ENCODE measurements at places on chromosomes 3 and 15. TPM values are rescaled to one million over a fixed set of nuclear protein-coding genes. Genes with fewer than 3 reads are reported as not detected.
A peak's percentile ranks its signal among the peaks of the same experiment; 100 is the strongest.

DNA sequence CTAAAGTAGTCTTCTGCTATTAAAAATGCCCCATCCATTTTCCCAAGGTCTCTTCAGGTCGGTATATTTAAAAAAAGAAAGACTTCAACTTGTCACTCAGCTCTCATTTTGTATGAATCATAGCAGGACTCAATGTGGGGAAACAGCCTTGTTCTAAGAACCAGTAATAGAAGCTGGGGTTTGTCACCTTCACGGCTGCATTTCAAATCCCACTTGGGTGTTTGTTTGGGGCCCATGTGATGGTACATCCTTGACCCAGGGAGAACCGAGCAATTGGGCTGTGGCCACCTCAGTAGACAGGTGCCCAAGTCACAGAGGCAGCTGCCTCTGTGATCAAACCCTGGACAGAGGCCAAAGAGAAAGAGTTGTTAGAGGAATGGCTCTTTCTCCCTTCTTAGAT, 70.3 kb upstream of the ARL8B start:
- no peaks in the 10 kb centered on the region for H3K36me3 ChIP-seq
- DNase-seq: no peak
- H3K4me3 ChIP-seq: no peak overlapping the region
- peaks cover 9% of the 10 kb centered on the region for H3K4me1 ChIP-seq
- H3K27ac ChIP-seq: no peak overlapping the region

DNA sequence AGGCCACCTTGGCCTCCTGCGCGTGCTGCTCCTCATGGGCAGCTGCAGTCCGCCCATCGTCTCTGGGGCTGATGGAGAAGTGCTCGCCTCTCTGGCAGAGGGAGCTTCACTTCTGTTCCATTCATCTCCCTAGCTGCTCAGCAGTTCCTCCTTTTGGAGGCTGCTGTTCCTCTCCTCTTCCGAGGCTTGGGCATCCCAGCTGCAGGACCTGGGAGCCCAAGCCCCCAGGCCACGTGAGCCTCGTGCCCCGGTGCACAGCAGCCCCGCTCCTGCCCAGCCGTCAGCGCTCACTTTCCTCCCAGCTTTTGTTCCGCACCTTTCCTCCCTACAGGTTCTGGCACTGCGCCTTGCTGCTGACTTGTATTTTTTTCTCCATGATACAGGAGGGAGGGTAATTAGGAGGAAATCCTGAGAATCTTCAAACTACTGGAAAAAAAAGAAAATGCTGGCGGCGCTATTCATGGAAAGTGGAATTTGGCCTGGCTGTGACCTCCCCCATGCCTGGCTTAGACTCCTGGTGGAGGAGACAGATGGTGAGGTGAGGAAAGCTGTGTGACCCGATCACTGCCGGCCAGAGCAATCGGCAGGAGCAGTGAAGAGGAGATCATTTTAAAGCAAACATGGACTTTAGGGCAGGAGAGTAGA, 210.1 kb downstream of the CHST2 start:
- no peak overlapping the region for H3K4me3 ChIP-seq
- peak; percentile 57 for DNase-seq
- no peaks in the 10 kb centered on the region for H3K27me3 ChIP-seq
- no peaks in the 10 kb centered on the region for H3K4me1 ChIP-seq
- H3K36me3 ChIP-seq: no peaks in the 10 kb centered on the region

DNA sequence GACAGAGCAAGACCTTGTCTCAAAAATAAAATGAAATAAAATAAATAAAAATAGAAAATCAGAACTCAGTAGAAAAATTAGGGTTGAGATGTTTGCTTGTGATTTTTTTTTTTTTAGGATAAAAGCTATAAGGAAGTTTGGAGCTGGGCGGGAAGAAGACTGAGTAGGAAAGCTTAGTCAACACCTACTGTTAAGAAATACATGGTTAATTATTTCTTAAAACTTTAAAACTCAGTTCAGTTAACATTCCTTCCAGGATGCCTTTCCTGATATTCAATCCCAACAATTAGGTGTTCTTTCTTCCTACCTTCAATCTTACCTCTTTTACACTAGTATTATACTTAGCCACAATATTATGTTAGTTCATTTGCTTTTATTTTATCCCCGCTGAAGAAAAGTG, 246.2 kb downstream of the LSAMP start:
- no peak for DNase-seq
- no peaks in the 10 kb centered on the region for H3K4me1 ChIP-seq
- H3K27ac ChIP-seq: no peak overlapping the region

- no peak for DNase-seq
- no peaks in the 10 kb centered on the region for H3K4me1 ChIP-seq
Observed at GRCh38 chr3:34109846-34110245, 311.4 kb downstream of the PDCD6IP start.

The CHRM5 gene
- total RNA-seq: not detected

DNA sequence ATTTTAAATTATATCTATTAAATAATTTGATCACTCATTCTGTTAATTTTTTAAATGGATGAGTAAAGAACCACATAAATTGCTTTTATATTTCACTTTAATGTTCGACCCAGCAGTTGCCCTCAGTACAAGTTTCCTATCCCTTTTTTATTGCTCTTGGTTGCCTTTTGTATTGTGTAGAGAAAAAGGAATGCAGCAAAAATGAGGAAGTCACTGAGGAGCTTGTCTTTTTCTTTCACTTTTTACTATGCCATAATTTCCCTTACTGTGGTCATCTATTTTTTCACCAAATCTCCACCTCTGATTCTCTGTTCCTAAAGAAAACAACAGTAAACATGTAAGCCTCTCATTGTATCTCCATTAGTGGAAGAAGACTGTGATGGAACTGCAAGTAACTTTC, 122.7 kb downstream of the B3GALNT1 start:
- no peak for DNase-seq
- no peaks in the 10 kb centered on the region for H3K4me1 ChIP-seq
- no peaks in the 10 kb centered on the region for H3K27me3 ChIP-seq

The ARHGEF3 gene
- total RNA-seq: 28.9 TPM

The TM6SF1 gene
- 25.0 TPM for total RNA-seq

- H3K4me3 ChIP-seq: peak overlapping the region; percentile 74
- H3K36me3 ChIP-seq: no peaks in the 10 kb centered on the region
- DNase-seq: no peak
- peaks cover 21% of the 10 kb centered on the region for H3K4me1 ChIP-seq
Observed at GRCh38 chr15:94231723-94232468, 535 bp downstream of the MCTP2 start.

The PRR20G gene
- total RNA-seq: not detected

DNA sequence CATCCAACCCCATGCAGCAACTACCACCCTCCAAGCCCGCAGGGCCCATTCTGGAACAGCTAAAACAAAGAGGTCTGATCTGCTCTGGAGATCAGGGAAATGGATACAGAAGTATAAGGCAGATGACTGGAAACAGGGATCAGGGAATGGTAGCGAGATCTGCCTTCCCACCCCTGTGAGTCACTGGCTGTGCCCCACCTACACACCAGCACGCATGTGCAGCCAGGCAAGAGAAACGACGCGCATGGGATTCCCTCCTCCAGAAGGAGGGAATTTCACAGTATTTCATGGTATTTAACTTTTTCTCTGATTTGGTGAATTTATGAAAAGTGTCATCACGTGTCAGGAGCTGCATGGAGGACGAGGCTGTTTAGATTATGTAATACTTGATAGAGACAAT, 116.7 kb downstream of the ARRDC4 start:
- H3K27me3 ChIP-seq: no peaks in the 10 kb centered on the region
- H3K4me3 ChIP-seq: no peak overlapping the region
- H3K36me3 ChIP-seq: no peaks in the 10 kb centered on the region
- H3K4me1 ChIP-seq: no peaks in the 10 kb centered on the region
- DNase-seq: peak; percentile 28

GRCh38 chr3:6449099-6449498, 411.8 kb upstream of the GRM7 start:
- H3K27me3 ChIP-seq: no peaks in the 10 kb centered on the region
- DNase-seq: no peak
- H3K36me3 ChIP-seq: no peaks in the 10 kb centered on the region
- H3K27ac ChIP-seq: no peak overlapping the region
- no peak overlapping the region for H3K4me3 ChIP-seq

DNA sequence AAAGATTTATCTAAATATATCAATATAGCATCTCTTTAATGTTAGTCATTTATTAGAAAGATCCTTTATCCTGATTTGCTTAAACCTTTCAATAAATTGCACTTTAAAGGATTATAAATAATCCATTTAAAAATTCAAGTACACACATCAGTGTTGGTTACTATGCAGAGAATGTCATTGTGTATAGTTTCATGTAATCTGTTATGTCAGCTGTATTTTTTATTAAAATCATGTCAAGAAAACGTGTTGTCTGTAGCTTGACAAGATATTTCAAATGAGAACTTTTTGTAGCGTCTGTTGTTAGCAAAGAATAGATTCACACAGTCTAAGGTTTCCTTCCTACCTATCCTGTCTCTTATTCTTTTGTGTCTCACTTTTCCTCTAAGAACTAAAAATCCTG, 7.8 kb downstream of the PDHB start:
- peaks cover 33% of the 10 kb centered on the region for H3K36me3 ChIP-seq
- H3K27me3 ChIP-seq: no peaks in the 10 kb centered on the region
- no peak overlapping the region for H3K4me3 ChIP-seq

GRCh38 chr3:121324320-121324719, 221.5 kb downstream of the POLQ start:
- DNase-seq: no peak
- H3K4me1 ChIP-seq: no peaks in the 10 kb centered on the region
- H3K27me3 ChIP-seq: no peaks in the 10 kb centered on the region
- H3K27ac ChIP-seq: no peak overlapping the region
- no peaks in the 10 kb centered on the region for H3K36me3 ChIP-seq

The OXTR gene
- not detected for total RNA-seq

- no peaks in the 10 kb centered on the region for H3K36me3 ChIP-seq
- H3K27ac ChIP-seq: no peak overlapping the region
- no peaks in the 10 kb centered on the region for H3K27me3 ChIP-seq
- peaks cover 3% of the 10 kb centered on the region for H3K4me1 ChIP-seq
- DNase-seq: no peak
Observed at GRCh38 chr3:24137334-24137733, 192.2 kb downstream of the NR1D2 start.

- no peak for DNase-seq
- H3K4me3 ChIP-seq: no peak overlapping the region
- no peaks in the 10 kb centered on the region for H3K27me3 ChIP-seq
- no peaks in the 10 kb centered on the region for H3K4me1 ChIP-seq
- H3K27ac ChIP-seq: no peak overlapping the region
Observed at GRCh38 chr3:195809291-195809785, 2.4 kb downstream of the MUC4 start.

The CCDC9B gene
- 68.9 TPM for total RNA-seq

DNA sequence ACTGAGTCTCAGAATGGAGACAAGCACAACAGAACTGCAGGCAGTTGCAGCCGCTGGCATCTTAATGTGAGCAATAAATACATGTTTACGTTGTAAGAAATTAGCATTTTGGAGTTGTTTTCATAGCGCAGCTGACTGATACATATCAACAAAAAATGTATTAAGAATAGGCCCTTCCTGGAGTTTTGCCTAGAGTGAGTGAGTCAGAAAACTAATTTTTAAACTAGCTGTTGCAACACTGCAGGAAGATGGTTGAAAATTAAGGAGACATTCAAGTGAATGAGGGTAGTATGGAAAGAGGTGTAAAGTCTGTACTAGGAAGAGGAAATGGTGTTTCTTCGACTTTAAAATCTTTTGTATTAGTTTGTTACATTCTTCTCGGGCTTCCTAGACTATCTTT, 39.6 kb upstream of the TIMP4 start:
- no peak overlapping the region for H3K4me3 ChIP-seq
- no peak overlapping the region for H3K27ac ChIP-seq
- H3K27me3 ChIP-seq: no peaks in the 10 kb centered on the region
- peaks cover 12% of the 10 kb centered on the region for H3K4me1 ChIP-seq

DNA sequence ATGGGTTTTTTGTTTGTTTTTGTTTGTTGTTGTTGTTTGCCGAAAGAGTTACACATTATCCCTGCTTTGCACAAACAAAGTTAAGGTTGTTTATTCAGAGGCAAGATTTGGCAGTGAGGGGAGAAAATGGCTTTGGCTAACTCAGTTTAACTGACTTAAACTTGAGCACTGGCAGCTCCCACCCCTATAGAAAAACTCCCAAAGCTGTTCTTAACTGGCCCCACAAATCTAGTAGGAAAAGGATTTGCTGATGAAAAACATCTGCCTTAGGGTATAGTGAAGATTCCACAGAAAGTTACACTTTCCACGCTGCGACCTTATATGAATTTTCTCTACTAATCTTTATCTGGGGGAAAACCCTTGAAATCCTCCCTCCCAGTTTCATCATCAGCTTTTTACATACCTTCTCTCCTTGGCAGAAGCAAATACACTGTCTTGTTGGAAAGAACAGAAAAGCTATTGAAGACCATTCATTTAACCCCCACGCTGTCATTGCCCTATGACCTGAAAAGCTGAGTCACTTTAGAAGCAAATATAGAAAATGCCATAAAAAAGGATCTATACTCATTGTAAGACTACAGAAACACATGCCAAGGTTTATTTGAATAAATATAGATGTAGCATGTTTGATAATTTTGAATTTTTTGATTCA, 551.7 kb downstream of the NR2F2 start:
- no peaks in the 10 kb centered on the region for H3K36me3 ChIP-seq
- H3K27ac ChIP-seq: no peak overlapping the region
- DNase-seq: no peak

The MBD4 gene
- total RNA-seq: 29.4 TPM

DNA sequence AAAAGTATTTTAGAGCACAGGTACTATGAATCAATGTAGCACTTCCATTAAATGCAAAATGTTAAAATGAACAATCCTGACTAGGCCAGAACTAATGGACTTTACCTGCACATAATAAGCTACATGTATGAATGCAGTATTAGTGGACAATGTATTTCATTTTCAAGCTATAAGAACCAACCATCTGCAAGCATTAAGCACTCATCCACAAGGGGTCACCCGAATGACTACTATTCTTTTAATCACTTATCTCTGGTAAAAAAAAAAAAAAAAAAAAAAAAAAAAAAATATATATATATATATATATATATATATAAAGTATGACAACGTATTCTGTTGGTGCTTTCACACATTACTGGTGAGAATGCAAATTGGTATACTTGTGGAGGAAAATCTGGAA, 7.2 kb downstream of the HERC1 start:
- peaks cover 16% of the 10 kb centered on the region for H3K4me1 ChIP-seq
- no peaks in the 10 kb centered on the region for H3K36me3 ChIP-seq
- no peak overlapping the region for H3K4me3 ChIP-seq
- no peaks in the 10 kb centered on the region for H3K27me3 ChIP-seq
- H3K27ac ChIP-seq: no peak overlapping the region
- no peak for DNase-seq

The BUB1B gene
- total RNA-seq: 3.0 TPM

GRCh38 chr3:186849374-186849975, 7.0 kb downstream of the ADIPOQ start:
- no peak overlapping the region for H3K27ac ChIP-seq
- H3K4me3 ChIP-seq: no peak overlapping the region
- no peaks in the 10 kb centered on the region for H3K27me3 ChIP-seq
- no peaks in the 10 kb centered on the region for H3K36me3 ChIP-seq

The GOLGA8S gene
- total RNA-seq: 0.33 TPM

DNA sequence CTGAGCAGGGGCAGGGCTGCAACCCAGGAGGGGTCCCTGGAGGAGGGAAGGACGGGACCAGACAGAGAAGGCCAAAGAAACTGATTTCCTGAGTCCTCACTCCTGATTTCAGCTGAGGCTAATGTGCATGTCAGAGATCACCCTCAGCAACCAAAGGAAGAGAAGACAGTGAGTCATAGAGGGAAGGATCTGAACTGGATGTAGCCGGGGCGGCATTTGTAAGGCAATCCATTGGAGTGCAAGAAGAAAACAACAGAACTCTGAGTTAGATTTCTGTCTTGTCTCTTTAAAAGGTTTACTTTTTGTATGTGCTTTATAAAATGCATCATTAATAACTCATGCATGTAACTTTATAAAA, 105.3 kb upstream of the AGBL1 start:
- H3K27me3 ChIP-seq: no peaks in the 10 kb centered on the region
- no peak overlapping the region for H3K27ac ChIP-seq
- no peak overlapping the region for H3K4me3 ChIP-seq
